Activated T-cell treated with anti-CD3 and anti-CD28 coated beads for 48 hours (primary cell): ENCODE measurements at places on chromosomes 12 and 14.

GRCh38 chr14:103501921-103502669, 20.5 kb downstream of the CKB start:
- no peak for DNase-seq

GRCh38 chr12:130775953-130776856, 60.1 kb upstream of the RIMBP2 start:
- peak; percentile 63 for DNase-seq

GRCh38 chr12:6122201-6122600, 2.3 kb downstream of the VWF start:
- no peak for DNase-seq

DNA sequence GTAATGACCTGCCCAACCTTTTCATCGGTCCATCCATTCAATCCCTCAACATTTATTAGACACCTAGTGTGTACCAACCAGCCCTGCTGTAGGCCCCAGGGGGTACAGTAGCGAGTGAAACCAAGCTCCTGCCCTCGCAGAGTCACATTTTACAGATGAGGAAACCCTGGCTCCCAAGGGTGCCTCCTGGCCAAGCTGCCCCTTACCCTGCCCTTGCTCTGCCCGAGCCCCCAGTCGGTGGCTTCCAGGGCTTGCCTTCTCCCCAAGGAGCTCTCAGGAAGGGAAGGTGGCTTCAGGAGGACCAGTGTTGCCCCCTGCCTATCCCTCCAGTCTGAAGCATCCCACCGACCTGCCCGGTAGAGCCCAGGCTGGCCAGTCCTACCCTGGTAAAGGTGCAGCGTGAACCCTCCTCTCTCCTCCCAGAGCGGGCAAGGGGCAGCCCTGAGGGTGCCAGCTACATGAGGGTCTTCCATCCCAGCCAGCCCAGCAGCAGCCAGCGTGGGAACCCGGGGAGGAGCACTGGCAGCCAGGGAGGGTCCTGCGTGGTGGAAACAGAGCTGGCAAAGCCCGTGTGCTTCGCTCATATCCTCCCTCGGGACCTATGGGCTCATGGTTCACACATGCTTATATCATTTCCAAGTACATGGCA, 670 bp upstream of the BEGAIN start:
- DNase-seq = no peak

GRCh38 chr14:89277203-89277602, 139.8 kb downstream of the FOXN3 start:
- peak; percentile 11 for DNase-seq

GRCh38 chr12:43255522-43256111, 296.4 kb downstream of the ADAMTS20 start:
- no peak for DNase-seq

DNA sequence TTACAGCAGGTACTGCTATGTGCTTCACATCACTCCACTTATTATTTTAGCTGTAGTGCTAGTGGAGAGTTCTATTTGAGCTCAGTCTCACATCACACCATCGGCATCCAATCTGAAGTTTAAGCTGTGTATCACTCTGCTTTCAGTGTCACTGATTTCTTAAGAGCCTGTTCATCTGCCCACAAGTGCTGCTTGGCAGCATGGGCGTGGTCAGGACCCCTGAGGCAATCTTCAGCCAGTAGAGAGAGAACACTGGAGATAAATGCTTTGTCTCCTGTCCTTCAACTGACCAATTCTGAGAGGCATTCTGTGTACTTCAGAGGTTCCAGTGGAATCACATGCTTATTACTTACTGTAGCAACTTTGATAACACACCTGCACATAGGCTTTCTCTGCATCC, 728.8 kb downstream of the RPS29 start:
- DNase-seq = no peak

DNA sequence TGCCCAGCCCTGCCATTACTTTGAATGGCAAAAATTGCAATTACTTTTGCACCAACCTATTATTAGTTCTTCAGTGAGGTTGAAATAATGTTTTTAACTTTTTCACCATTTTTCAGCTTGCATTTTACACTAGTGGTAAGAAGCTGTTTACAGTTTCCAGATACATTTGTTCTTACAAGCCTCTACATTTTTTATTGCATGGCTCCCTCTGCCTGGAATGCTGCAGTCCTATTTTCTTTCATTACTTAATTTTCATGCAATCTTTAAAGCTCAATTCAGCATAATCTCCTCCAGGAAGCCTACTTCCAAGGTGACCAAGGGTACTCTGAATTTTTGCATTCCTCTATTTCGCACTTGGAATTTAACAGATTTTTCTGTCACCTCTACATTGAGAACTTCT, 33.4 kb downstream of the CCER1 start:
- no peak for DNase-seq

DNA sequence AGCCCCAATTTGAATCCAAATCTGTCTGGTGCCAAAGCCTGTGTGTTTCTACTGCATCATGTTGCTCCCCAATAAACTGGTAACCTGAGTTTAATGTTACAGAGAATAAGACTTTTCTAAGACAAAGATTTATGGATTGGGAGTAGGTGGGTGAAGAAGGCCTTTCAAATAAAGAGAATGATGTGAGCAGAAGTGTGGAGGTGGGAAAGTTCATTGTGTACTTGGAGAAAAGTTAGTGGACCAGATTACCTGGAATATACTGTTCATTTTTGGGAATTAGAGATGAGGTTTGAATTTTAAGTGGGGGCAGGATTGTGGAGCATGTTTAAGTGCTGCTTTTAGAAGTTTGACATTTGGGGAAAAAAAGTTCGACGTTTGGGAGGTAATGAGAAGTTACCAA, 3.1 kb downstream of the FRS2 start:
- no peak for DNase-seq

- no peak for DNase-seq
Observed at GRCh38 chr14:88181072-88181471, 142.0 kb downstream of the KCNK10 start.

- no peak for DNase-seq
Observed at GRCh38 chr12:116784238-116784612, 46.1 kb downstream of the RNFT2 start.

DNA sequence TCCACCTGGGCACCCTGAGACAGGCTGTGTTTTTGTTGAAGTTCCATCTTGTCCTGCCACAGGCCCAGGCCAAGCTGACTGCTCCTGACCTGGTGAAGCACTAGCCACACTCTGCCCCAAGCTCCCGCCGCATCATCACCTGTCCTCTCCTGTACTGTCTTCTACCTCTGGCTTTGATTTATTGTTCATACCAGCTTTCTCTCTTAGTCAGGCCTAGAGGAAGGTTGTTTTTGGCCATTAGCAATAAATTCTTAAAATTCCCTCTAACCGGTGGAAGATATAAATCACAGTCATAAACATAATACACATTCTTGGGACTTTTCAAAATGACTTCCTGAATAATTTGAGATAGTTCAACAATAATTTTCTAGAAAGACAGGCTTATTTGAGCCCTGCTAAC, 169.4 kb downstream of the DAD1 start:
- no peak for DNase-seq

DNA sequence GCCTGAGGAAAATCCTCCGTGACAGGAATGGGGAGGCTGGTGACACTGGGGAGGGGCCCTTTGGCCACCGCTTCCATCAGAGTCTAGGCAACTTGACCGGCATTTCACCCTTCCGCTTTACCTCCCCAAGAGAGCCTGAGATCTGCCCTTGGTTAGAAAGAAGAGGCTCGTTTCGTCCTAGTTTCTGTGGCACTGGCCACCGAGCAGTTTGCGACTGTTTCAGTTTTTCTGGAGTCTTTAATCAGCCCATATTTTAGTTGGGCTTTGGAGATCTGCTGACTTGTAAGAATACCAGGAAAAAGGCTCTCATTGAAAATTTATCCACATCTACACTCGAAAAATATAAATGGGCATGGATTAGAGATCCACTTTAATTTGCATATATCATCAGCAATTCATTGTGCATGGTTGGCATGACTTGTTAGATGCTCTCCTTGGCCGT, 414 bp upstream of the ANKS1B start:
- DNase-seq = no peak

GRCh38 chr14:35341751-35342488, 49.7 kb downstream of the PSMA6 start:
- no peak for DNase-seq

DNA sequence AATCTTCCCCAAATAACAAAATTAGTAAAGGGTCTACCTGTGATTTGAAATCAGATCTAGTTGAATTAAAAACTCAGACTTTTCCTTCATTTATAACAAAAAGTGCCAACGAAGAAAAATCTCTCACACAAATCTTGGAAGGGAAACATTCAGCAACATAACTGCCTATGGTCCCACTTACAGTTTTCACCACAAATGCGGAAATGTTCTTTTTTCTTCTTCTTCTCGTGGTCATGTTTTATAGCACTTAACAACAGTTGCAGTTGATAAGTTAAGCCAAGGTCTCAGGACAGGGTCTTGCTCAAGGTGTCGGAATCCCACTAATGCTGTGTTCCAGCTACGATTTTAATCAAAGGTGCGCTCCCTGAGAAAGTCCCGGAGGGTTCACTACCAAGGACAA, 10.1 kb downstream of the RNASE6 start:
- DNase-seq = no peak

DNA sequence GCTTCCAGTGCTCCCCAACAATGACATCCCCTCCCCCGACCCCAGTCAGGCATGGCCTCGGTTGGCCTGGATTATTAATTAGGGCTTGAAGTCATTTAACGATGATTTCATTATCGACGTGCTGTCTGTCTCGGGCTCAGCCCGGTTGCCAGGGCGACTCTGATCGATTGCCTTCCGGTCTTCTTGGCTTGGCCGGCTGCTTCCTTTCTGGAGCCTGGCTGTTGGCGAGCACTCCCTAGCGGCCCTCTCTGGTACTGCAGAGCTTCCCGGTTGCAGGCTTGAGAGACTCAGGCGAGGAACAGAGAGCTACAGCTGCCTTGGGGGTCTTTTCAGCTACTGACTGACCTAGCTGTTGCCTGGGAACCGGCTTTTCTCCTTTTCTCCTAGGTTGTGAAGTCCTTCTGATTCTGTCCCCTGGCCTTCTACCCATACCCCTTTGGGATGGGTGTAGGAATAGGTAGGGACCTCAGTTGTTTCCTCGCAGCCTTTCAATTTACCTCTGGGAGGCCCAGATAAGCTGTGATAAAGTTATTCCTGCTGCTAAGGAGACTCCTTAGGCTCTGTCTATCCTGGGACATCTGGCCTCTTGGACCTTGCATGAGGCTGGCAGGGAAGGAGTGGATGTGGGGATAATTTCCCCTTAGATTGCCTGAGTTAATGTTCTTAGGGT, 5.5 kb upstream of the CISTR start:
- DNase-seq = peak; percentile 83

DNA sequence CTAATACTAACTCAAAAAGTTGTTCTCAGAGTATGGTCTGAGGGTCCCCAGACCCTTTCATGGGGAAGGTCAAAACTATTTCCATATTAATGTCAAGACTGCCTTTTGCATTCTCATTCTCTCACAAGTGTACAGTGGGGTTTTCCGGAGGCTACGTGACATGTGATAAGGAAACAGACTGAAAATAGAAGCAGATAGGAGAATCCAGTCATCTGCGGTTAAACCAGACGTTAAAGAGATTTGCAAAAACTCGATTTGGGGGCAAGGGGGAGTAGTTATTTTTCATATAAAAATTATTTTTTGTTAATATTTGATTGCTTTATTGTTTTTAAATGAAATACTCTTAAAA, 1.0 kb upstream of the NAP1L1 start:
- no peak for DNase-seq

- DNase-seq = no peak
Observed at GRCh38 chr12:6250343-6250742, 50.1 kb downstream of the CD9 start.

GRCh38 chr14:94405486-94405885, 17.1 kb upstream of the SERPINA1 start:
- no peak for DNase-seq
